GM06990 (cell line): ENCODE measurements at places on chromosomes 16 and 17.
A peak's percentile ranks its signal among the peaks of the same experiment; 100 is the strongest.

- no peak for DNase-seq
Measured at GRCh38 chr16:56262148-56262547, 70.9 kb downstream of the GNAO1 start.

DNA sequence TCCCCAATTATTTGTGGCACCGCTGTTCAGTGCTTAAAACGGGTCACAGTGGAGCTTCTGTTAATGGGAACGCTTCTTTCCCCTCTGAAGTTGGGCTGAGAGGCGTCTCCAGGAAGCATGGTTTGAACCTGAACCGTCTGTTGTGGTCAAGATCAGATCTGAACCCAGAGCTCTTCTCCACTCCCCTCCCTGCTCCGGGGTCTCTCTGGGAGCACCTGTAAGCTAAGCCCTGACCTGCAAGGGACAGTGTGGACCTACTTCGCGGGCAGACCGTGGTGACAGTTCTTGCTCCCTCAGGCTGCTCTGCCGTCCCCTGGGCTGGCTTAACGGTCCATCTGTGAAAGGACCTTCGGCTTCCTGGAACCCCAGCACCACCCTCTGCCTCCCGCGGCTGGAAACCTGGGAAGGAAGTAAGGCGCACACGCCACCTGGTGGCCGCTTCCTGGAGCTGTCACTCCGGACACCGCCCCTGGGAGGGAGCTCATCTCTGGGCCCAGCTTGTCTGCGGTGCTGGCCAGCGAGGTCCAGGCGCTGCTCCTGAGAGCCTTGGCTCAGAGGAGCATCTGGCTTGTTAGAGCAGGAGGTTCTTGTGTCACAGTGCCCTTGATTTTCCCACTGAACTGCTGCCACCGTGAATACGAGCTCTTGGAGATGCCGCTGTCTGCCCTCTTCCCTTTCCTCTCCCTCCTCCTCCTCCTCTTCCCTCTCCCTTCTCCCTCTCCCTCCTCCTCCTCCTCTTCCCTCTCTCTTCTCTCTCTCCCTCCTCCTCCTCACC lies 518.5 kb upstream of the EEF2KMT start:
- peak; percentile 13 for DNase-seq

GRCh38 chr16:53131363-53132071 lies 76.7 kb downstream of the CHD9 start:
- peak; percentile 72 for DNase-seq

DNA sequence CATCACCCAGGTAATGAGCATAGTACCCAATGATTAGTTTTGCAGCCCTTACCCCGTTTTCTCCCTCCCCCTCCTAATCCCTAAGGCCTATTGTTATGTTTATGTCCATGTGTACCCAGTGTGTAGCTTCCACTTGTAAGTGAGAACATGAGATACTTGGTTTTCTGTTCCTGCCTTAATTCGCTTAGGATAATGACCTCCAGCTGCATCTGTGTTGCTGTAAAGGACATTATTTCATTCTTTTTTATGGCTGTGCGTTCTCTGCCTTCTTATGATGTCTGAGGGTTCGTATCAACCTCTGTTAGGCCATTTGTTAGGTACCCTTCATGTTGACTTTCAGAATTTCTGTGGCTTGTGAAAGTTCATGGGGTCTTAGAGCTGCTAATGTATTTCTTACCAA lies 31.0 kb downstream of the CTCF start:
- no peak for DNase-seq

- no peak for DNase-seq
Measured at GRCh38 chr16:49282690-49283375, 1.2 kb upstream of the CBLN1 start.

- no peak for DNase-seq
Measured at GRCh38 chr16:25691519-25692091, at the start of gene HS3ST4. Gene HS3ST4, plus strand, starts transcription at chr16:25691959.

- DNase-seq: no peak
Measured at GRCh38 chr16:3915426-3916260, 35.1 kb upstream of the CREBBP start.

DNA sequence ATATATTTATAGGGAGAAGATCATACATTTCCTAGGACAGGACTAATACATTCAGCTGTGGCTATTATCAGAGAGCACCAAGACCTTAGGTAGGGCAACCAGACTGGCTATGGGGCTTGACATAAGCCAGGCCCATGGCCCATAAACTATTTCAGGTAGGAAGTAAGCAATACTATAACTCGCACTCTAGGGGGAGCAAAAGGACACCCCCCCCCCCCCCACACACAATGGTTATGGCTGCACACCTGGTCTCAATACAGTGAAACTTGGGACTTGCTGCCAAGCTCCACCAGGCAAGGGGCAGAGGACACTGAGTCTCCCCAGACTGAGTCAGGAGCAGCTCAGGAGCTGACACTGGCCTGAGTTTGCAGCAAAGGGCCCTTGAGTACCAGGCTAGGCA lies 348.9 kb upstream of the ASIC2 start:
- DNase-seq: no peak

DNA sequence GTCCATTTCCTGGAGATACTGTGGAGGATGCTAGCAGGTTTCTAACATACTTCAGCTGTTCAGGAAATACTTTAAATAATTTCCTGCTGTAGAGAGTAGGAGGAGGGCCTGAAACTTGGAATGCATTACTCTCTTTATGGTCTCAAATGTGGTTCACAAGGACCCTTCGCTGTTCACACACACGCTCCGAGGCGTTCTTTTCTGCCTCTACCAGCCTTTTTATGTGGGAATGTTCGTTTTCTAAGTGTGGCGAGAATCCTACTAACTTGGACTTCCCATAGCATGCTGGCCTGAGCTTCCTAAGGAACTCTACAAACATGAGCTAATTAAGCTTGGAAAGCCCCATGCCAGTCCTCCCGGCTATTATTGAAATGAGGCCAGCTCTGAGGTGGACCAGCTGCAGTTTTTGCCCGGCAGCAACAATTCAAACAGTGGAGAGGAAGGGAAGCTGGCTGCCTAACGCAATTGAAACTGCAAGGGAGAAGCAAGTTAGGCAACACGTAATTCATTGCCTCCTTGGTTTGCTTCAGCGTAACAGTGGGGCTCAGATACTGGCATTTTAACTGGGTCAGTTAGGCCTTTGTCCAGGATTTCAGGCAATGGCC lies 18.9 kb downstream of the KPNA2 start:
- no peak for DNase-seq

DNA sequence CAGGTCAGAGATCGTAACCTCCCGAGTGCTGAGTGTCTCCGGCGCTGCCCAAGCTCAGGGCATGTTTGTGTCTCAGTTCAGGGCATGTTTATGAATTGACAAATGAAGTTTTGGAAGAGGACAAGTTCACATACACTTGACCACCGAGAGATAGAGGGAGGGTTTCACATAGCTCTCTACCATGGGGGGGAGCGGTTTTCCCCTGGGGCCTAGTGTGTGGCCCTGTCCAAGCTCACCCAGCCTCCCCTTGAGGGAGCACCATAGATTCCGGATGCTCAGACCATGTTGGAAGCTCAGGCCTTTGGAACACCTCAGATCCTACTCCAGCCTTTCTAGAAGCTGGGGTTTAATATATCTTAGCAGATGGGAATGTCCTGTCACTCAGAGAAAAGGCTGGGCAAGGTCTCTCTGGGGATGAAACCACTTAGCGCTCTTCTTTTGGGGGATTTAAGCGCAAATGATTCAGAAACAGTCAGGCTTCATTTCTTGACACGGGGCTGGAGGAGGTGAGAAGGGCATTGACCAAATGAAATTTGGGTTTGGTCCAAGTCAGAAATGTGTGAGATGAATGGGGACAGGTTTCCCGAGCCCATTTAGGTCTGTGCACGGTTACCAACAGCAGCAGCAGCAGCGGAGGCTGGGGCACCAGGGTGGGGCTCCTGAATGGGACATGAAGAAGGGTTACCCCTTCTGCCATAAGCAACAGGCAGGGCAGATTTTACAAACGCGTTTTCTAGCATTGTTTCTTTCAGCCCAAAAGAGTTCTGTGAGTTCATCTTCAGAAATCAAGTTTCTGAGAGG lies 96.6 kb downstream of the METRNL start:
- DNase-seq: no peak

- no peak for DNase-seq
Measured at GRCh38 chr17:82076785-82077591, 11.4 kb upstream of the DUS1L start.

GRCh38 chr16:68577352-68577853 lies 38.3 kb downstream of the ZFP90 start:
- no peak for DNase-seq

- peak; percentile 68 for DNase-seq
Measured at GRCh38 chr16:12539185-12539929, 264.3 kb downstream of the CPPED1 start.

- no peak for DNase-seq
Measured at GRCh38 chr17:75059369-75060345, 12.6 kb downstream of the KCTD2 start.

GRCh38 chr16:82363026-82363816 lies 193.2 kb upstream of the MPHOSPH6 start:
- no peak for DNase-seq

- no peak for DNase-seq
Measured at GRCh38 chr17:12826431-12826830, 37.1 kb downstream of the ARHGAP44 start.
